ENCODE measurements at places on chromosomes 6 and 20.

DNA sequence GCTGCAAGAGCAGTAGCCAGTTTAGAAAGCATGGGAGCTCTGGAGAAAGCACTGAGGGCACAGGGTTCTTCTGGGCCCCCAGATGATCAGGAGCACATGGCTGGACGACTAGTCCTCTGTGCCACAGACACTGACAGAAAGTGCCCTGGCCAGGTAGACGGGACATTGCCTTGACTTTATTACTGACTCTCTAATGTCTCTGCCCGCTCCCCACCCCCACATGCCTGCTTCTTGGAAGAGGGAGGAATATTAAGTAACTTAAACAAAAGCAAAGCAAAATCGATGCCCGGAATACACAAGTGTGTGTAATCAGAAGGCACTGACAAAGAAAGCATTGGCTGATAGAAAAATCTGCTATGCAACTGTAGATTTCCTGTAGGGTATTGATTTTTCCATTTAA is 99.3 kb downstream of the SOBP start:
- DNase-seq, result no peak

GRCh38 chr6:11766043-11766442 is 12.6 kb downstream of the ADTRP start:
- DNase-seq, result no peak

GRCh38 chr20:37226889-37227288 is 34.7 kb downstream of the GHRH start:
- no peak for DNase-seq

- DNase-seq, result no peak
Observed at GRCh38 chr6:38489951-38490350, 149.8 kb downstream of the BTBD9 start.

DNA sequence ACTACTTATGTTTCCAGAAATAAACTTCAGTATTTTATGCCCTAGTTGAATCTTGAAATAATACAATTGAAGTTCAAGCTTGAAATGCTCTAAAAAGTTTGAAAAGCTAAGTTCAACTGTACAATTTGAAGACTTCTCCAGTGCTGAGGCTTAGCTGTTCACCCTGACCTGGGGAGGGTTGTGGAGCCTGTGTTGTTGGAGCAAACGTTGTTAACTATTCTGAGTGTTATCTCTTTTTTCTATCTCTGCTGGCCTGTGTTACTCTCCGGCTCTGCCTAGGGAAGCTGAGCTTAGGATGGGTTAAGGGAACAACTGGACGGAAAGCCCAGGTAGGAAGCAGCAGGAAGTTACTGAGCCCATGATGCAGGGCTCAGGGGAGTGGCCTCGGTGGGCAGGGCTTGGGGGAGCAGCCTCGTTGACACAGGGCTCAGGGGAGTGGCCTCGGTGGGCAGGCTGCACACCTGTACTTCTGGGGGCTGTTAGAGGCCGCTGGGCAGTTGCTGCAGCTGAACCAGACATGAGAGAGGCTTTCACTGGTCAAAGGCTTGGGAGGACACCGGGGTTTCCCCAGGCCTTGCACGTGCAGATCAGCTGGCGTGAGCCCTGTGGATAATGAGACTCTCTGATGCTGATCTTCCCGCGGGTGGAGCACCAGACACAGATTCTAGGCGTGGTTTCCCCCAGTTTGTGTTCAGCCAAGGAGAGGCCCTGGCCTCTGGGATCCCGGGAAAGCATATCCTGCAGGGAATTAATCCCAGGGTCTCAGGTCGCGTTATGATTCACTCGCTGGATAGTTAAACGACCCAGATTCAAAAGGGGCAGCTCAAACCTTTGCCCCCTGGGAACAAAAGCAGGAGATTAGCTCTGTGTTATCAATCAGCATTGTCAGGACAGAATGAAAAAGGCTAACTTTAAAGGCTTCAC is 58.9 kb downstream of the ERMARD start:
- DNase-seq, result no peak

GRCh38 chr20:58665606-58666005 is 14.5 kb downstream of the STX16 start:
- DNase-seq, result no peak

DNA sequence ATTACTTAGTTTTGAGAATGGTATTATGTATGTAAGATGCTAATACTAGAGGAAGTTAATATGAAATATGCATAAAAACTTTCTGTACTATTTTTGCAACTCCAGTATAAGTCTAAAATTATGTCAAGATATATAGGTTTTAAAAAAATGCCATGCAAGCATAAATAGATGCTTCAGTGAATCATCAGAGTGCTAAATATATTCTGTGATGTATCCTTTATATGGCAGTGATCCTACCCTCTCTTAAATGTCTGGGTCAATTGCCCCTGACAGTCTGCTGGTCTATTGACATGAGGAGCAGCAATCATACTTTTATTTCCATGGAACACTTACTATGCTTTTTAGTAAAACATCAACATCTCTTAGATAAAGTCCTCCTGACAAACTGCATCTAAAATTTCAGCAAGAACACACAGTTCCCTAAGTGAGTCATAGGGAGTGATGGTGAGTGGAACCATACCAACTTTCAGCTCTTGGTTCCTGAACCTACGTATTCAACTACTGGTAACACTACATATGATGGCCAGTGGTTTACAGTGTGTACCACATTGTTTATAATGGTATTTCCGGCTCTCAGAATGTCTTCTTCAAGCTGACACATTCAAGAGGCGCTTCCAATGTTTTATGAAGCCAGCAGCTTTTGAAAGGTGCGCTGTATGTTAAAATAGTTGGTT is 928.7 kb upstream of the GJE1 start:
- DNase-seq, result no peak

DNA sequence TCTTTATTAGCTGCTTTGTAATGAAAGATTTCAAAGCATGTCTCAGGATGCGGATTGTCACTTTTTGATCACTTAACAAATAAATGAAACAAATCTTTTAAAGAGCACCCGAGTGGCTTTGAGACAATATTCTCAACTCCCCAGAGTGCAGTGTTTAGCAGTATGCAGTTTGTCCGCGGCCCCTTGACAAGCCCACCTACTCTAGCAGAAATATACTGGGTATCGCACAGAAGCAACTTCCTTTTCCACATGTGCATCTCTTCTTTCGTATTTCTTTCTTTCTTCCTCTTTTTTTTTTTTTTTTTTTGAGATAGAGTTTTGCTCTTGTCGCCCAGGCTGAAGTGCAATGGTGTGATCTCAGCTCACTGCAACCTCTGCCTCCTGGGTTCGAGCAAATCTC is 84.5 kb upstream of the FAM184A start:
- no peak for DNase-seq

DNA sequence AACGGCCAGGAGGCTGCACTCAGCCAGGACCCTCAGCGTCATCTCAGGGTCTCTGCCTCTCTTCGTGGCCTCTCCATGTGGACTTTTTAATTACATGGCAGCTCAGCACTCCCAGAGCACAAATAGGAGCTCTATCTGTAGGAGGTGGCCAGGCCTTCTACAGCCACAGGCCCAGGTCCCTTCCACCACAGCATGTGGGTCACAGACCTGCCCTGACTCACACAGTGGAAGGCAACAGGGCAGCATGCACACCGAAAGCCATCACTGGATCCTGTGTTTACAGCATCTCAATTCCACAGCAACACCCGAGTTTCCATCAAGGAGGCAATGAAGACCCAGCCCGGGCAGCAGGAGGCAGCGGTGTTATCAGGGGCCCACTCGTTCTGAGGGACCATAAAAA is 65.8 kb upstream of the CD93 start:
- no peak for DNase-seq

GRCh38 chr6:4806337-4806725 is 30.1 kb downstream of the CDYL start:
- DNase-seq, result no peak

GRCh38 chr6:101458336-101458735 is 64.8 kb downstream of the GRIK2 start:
- DNase-seq, result no peak

- no peak for DNase-seq
Observed at GRCh38 chr6:82000551-82000950, 247.0 kb downstream of the IBTK start.

- DNase-seq, result no peak
Observed at GRCh38 chr6:145551164-145551563, 184.2 kb downstream of the EPM2A start.

DNA sequence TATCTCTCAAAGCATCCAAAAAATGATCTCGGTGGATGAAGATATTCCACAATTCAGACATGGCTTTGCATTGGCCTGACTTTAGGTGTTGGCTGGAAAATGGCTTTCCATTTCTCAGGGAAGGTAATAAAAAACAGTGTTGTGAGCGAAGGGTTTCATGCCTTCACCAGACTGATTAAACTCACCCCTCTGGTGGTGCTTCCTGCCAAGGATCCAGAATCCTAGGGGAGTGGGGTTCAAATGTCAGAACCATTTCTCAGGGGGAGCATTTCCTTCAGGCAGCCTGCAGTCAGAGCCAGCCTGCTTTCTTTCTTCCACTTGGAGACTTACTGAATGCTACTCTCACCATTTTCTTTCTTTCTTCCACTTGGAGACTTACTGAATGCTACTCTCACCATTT is 45.7 kb upstream of the SMIM28 start:
- DNase-seq, result no peak

DNA sequence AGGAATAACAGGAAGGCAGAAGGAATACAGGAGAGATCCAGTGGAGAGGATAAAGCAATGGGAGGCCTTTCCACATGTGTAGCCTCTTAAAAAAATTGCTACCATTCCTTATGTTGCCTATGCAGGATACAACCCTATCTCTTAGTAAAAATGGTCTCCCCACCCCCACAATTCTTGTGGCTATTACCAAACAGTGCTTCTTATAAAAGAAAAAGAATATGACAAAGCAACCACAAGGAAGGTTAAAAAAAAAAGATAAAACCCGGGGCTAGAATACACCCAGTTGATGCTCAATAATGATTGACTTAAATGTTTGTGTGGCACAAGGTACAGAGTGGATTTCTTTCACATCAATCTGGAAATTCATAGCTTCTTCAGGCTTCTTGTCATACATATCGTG is 250.9 kb downstream of the HIVEP2 start:
- DNase-seq, result no peak

DNA sequence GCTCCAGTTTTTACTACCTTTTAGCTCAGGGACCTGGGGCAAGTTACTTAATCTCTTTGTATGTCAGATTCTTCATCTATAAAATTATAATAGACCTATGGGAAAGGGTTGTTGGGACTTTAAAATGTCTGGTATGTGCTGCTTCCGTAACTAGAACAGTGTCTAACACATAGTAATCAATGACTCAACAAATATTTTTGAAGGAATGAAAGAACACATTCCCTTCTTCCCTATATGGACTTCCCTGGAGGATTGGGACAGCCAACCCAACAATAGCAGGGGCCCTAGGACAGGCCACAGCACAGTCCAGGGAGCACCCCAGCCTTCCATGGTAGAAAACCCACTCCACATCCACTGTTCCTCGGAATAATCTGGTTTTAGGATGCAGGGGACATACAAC is 50.7 kb upstream of the TPD52L1 start:
- no peak for DNase-seq

DNA sequence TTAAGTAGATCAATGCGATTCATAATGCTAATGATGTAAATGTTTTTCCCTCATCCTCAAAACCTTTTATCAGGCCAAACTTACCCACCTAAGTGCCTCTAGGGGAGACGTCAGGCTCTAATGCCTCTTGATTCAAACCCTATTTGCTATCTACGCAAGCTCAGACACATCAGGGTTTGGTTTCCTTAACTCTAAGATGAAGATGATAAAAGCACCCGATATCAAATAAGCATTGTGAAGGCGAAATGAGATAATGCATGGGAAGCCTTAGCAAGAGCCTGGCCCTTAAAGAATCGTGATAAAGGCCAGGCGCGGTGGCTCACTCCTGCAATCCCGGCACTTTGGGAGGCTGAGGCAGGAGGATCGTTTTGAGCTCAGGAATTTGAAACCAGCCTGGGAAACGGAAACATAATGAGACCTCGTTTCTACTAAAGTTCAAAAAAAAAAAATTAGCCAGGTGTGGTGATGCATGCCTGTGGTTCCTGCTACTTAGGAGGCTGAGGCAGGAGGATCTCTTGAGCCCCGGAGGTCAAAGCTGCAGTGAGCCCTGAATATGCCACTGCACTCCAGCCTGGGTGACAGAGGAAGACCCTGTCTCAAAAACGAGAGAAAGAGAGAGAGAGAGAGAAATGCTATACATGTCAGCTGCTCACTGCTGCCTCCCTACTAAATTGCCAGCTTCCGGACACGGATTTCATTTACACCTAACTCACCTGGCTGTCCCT is 13.5 kb downstream of the CNKSR3 start:
- no peak for DNase-seq

DNA sequence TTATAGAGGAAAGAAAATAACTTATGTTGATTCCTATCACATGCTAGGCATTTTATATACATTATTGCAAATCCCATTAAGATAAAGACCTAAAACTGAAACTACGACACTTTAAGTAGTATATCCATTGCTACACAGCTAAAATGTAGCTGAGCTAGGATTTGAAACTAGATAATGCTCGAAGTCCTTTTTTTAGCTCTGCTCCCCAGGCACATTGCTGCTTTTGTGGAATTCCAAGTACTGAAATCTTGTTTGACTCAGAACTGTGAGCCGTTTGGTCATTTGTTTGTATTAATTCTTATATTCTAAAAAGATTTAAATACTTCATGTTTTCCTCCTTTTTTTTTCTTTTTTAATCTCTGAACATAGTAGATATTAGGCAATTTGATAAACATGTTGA is 644.8 kb downstream of the HACE1 start:
- DNase-seq, result no peak

- DNase-seq, result no peak
Observed at GRCh38 chr6:22401206-22401605, 104.4 kb upstream of the PRL start.

GRCh38 chr20:59776059-59776603 is 157.3 kb downstream of the SYCP2 start:
- DNase-seq, result no peak

DNA sequence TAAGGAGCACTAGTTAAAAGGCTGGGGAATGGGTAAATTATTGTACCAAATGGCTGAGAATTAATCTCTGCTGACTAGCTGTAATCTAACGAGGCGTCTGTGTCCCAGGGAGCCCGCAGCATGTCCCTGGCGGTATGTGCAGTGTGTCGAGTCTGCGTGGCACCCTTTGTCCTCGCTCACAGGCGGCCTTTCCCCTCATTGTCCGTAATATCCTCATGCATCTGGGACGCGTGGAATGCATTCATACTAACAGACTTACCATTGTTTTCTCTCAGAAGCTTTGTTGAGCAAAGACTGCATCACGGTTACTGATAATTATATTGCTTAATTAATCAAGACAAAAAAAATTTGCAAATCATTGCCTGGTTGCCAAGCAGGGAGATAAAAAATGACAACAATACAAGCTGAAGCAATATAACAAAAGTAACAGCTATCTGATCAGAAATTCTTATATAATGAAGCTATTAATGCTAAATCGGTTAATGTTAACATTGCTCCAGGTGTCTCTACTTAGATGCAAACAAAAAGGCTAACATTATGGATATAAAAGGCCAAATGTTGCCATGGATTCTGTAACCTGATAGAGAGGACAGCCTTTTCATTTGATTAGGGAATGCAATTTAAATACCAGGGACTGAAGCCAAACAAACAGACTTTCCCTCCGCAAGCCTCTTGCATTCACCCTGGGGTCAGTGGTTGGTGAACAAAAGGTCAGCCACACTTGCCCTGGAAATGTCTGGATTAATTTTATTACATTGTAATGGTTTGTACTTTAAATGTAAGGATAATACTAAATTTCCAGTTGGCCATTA is 124.8 kb downstream of the INSM1 start:
- DNase-seq, result no peak
